ENCODE measurements at places on chromosomes 4 and X. TPM values are rescaled to one million over a fixed set of nuclear protein-coding genes. Genes with fewer than 3 reads are reported as not detected.

The NPY2R gene
- total RNA-seq: not detected

GRCh38 chr4:4668355-4669210 is 126.7 kb upstream of the STX18 start:
- DNase-seq: no peak

GRCh38 chr4:78962597-78963115 is 23.4 kb upstream of the PAQR3 start:
- DNase-seq: no peak

- no peak for DNase-seq
Measured at GRCh38 chr4:123423819-123424218, 27.2 kb downstream of the SPRY1 start.

- DNase-seq: no peak
Measured at GRCh38 chr4:144154044-144154443, 13.5 kb upstream of the GYPA start.

GRCh38 chr4:105630670-105631655 is 77.5 kb downstream of the INTS12 start:
- no peak for DNase-seq

GRCh38 chr4:168945291-168945690 is 64.8 kb downstream of the CBR4 start:
- DNase-seq: no peak

Measured in MG63 (cell line).